ENCODE measurements at places on chromosomes 1 and 21.

DNA sequence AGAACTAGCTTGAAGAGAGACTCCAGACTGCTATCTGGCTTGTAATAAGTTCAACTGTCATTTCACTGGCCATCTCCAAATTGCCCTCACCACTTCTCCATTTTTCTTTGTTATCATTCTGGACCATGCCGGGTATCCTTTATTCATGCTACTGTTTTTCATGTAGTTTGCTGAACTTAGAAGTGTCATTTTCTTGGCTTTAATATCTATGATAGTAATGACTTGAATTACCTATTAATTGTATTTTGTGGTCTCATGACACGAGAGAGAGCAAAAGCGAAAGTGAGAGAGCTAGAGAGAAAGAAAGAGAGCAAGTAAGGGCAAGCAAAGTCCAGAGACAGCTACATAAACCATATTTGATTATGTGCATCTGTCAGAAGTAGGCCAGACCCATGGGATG lies 184.9 kb upstream of the ATP1B1 start:
- no peak for DNase-seq

- DNase-seq, result no peak
Measured at GRCh38 chr21:20106368-20106767, 891.8 kb upstream of the NCAM2 start.

DNA sequence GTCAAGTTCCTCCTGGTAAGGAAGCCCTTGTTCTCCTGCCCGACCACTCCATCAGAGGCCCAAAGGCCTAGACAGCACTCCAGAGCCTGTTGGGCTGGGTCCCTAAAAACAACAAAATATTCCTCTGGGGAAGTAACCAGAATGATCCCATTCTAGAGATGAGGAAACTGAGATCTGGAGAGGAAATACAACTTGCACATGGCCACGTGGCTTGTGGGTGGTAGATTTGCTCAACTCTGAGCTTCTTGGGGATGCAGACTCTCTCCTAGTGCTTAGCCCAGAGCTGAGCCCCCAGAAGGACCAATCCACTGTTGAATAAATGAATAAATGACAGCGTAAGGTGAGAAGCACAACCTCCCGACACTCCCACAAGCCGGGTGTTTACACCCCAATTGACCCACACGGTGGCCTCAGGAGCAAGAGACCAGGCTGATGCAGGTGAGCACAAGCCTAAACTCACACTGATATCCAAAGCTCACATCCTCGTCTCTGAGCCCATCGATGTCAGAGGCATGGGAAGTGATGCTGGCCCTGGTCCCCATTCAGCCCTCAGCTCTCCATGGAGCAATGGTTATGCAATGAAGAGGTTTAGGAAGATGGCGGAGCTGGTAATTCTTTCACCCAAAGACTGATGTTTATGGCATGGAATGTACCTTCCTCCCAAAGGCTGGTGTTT lies 172.5 kb upstream of the EDN2 start:
- DNase-seq, result no peak

GRCh38 chr21:43297989-43298388 lies 128.9 kb downstream of the SIK1 start:
- DNase-seq, result no peak

GRCh38 chr21:38438462-38438893 lies 59.8 kb downstream of the ERG start:
- peak; percentile 76 for DNase-seq

- DNase-seq, result no peak
Measured at GRCh38 chr1:35885961-35886558, 3.1 kb downstream of the AGO1 start.

- DNase-seq, result no peak
Measured at GRCh38 chr1:111208921-111209320, 8.5 kb upstream of the DENND2D start.

- DNase-seq, result no peak
Measured at GRCh38 chr1:31196685-31197084, 43.0 kb downstream of the NKAIN1 start.

DNA sequence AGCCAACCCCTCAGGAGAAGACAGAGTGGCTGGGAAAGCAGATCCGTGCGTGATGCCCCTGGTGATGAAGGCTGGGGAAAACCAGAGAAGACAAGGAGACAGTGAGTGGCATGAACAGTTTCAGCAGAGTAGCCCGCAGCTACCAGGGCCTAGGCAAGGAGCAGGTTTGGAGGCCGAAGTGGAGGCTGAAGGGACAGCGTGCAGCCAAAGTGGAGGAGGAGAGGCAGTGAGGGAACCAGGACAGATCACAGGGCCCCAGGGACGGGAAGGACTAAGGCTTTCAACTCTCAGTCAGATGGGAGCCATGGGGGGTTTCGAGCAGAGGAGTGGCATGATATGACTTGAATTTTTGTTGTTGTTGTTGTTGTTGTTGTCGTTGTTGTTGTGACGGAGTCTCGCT lies 59.9 kb upstream of the SELENON start:
- no peak for DNase-seq

DNA sequence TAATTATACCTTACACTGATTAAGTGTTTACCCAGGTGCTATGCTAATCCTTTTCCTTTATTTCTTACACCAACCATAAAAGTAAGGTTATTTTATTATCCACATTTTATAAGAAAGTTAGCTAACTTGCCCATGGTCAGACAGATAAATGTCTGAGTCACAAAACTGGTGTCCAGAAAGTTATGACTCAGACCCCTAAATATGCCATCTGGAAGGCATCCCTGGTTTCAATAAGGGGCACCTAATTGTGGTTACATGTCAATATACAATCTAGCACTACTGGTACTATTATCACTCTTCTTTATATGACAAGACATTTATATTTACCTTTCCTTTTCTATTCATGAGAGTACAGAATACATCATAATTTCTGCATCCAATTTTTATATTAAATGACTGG lies 496.5 kb upstream of the ADGRL2 start:
- no peak for DNase-seq

DNA sequence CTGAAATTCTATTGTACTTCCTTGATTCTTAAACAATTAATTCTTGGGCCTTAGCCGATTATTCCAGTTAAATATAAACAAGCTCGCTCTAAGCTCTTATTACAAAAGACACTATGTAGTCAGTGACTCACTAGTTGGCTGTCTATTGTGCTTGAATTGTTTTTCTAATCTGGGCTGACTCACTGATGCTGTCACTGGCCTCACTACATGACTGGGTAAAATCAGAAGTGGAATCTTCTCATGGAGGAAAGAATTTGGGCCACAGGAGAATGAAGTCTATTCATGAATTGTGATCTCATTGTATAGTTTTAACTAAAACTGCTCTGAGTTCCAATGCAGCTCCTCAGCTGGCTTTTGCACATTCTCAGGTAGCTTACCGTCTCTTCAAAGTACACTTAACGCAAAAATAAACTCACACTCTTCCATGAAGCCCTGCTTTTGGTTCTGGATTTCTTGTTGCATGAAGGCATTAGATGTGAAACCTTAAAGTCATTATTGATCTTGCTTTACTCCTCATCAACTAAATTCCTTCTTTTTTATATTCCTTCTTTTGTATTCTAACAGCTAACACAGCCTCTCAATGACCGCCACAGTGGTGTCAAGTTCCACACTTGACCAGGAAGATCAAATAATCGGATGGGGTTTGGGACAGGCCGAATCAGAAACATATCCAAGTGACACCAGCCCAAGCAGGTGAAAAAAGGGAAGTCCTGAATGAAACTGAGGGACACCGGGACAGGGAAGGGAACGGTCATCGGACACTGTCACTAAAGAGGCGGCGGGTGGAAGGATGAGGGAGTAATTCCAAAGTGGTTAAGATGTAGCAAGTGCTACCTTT lies 80.9 kb upstream of the LBR start:
- peak; percentile 92 for DNase-seq

GRCh38 chr1:157844089-157844830 lies 2.7 kb upstream of the CD5L start:
- DNase-seq, result no peak

GRCh38 chr1:94209425-94209824 lies 28.0 kb downstream of the ARHGAP29 start:
- peak; percentile 8 for DNase-seq

DNA sequence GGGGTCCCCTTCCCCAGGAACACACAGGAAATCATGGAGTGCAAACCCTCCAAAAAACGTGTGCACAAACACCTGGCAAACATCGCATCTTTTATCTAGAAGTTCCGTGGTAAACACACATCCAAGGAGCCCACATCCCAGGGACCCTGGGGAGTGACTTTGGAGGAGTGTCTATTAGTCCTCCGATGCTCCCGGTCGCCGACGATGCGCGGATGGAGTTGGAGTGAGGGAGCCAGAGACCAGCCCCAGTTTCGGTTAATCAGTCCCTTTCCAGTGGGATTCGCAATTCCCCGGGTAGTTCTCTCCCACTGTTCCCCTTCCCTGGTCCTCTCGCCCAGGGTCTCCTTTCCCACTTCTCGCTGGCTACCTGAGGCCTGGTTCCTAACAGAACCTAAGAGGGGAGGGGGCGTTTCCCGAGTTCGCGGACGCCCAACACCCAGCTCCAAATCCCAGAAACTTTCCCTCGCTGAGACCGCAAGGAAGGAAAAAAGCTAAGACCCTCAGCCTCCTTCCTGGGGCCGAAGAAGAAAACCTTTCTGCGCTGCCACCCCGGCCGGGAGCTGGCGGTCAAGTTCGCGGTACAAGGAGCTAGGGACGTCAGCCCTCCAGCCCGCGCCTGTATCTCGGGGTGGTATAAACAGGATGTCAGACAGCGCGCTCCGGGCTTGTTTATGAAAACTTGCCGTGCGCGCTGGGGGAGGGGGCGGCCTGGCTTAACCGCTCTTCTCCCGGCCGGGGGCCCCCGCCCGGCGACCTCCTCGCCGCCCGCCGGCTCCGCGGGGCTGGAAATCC lies 787 bp downstream of the JAK1 start:
- no peak for DNase-seq

GRCh38 chr1:206050655-206051235 lies 2.2 kb upstream of the RHEX start:
- DNase-seq, result no peak

- no peak for DNase-seq
Measured at GRCh38 chr1:206867716-206868115, 2.3 kb downstream of the IL20 start.

- no peak for DNase-seq
Measured at GRCh38 chr21:41737651-41738324, 29.1 kb downstream of the RIPK4 start.

DNA sequence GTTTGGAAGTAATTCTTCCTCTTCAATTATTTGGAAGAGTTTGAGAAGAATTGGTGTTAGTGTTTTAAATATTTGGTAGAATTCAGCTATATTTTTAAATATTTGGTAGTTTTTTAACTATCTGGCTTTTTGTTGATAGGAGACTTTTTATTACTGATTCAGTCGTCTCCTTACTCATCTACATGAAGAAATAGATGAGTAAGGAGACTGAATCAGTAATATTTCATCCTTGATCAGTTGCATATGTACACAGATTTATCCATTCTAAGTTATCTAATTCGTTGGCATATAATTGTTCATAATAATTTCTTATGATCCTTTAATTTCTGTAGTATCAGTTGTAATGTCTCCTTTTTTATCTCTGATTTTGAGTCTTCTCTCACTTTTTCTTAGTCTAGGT lies 224.1 kb downstream of the GPR52 start:
- no peak for DNase-seq

- DNase-seq, result no peak
Measured at GRCh38 chr1:33378524-33378923, 52.4 kb downstream of the PHC2 start.
